NCI-H146 (cell line): ENCODE measurements at places on chromosomes 11 and 22.

- no peak for DNase-seq
Measured at GRCh38 chr22:31085928-31086327, 4.8 kb downstream of the SMTN start.

DNA sequence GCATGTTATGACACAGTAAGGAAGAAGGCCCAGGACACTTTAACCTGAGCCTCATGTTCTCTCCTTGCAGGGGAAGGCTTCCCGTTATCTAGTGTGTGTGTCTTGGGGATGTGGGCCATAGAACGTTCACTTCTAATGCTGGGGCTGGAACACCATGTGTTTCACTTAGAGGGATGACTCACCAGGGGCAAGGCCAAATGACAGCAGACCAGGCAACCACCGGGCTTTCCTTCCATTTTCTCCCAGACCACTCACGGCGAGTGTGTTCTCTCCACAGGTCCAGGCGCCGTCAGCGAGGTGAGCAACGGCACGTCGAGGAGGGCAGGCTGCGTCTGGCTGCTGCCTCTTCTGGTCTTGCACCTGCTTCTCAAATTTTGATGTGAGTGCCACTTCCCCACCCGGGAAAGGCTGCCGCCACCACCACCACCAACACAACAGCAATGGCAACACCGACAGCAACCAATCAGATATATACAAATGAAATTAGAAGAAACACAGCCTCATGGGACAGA is 964.4 kb downstream of the NTM start:
- DNase-seq: no peak

- no peak for DNase-seq
Measured at GRCh38 chr11:727281-727701, 20.0 kb upstream of the TALDO1 start.

GRCh38 chr11:73034777-73035176 is 107.3 kb downstream of the FCHSD2 start:
- DNase-seq: no peak

- DNase-seq: no peak
Measured at GRCh38 chr11:95289378-95290101, 58.5 kb upstream of the SESN3 start.

GRCh38 chr11:119310682-119311052 is 6.3 kb downstream of the MCAM start:
- DNase-seq: no peak

DNA sequence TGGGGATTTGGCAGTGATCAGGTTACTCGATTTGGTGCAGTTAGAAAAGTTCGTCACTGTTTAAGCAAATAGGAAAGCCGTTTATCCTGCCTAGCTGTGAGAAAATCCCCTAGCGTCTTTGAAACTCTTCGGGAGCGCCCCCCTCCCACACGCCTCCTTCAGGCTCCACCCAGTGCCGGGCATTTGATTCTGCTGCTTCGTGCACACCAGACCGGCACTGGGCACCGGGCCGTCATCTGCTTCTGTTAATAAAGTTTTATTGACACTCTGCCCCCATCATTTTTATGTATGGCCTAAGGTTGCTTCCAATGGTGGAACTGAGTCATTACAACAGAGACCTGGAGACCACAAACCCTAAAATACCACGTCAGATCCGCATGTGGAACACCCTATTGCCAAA is 50.9 kb downstream of the IGF2 start:
- no peak for DNase-seq

GRCh38 chr11:11163669-11164333 is 189.2 kb downstream of the CSNK2A3 start:
- DNase-seq: no peak

DNA sequence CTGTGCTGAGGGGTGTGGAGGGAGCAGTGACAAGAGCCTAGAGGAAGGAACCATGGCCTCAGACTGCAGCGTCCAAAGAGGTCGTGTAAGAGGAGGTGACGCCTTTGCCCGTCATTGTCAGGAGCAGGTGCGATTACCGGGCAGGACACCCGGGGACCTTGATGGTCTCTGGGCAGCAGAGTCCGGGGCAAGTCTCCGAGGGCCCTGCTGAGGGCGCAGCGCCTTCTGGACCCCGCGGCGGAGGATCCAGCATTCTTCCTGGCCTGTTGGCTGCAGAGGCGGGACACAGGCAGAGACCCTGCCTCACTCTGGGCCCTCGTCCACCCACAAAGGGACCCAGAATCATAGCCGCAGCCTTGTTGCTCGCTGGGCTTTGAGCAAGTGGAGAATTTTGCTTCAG is 1168.8 kb downstream of the BRD1 start:
- DNase-seq: no peak

DNA sequence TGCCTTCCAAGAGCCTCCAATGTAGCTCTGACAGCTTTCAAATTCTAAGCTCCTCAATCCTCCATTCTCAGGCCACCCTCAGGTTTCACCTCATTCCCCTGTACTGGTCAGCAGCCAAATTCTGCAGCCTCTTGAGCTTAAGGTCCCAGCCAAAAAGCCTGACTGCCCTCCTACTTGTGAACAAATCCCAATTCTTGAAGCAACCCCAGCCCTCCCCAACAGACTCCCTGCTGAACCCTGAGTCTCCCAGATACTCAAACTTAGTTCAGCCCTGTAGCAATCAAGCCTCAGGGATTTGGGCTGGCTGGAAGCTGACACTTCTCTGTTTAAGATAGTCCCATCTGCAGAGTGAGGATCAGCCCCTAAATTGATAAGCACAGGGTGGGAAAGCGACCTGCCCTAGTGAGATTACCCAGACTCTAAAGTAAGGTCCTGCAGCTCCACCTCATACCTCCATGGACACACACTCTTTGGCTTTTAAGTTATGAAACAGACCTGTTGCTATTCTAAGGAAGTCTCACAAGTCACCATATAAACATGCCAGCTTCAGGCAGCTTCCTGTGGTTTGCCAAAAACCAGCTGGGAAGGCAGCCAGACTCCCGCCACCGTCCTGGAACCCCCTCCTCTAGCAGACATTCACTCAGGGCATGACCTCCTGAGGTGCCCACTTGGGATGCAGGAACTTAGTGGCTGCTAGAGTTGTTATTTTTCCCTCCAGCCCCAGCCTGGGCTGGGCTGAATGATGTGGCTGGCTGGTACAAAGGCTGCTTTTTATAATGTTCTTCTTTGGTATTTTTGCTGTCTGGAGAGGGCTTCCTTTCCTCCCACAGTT is 82.5 kb upstream of the PICALM start:
- no peak for DNase-seq

DNA sequence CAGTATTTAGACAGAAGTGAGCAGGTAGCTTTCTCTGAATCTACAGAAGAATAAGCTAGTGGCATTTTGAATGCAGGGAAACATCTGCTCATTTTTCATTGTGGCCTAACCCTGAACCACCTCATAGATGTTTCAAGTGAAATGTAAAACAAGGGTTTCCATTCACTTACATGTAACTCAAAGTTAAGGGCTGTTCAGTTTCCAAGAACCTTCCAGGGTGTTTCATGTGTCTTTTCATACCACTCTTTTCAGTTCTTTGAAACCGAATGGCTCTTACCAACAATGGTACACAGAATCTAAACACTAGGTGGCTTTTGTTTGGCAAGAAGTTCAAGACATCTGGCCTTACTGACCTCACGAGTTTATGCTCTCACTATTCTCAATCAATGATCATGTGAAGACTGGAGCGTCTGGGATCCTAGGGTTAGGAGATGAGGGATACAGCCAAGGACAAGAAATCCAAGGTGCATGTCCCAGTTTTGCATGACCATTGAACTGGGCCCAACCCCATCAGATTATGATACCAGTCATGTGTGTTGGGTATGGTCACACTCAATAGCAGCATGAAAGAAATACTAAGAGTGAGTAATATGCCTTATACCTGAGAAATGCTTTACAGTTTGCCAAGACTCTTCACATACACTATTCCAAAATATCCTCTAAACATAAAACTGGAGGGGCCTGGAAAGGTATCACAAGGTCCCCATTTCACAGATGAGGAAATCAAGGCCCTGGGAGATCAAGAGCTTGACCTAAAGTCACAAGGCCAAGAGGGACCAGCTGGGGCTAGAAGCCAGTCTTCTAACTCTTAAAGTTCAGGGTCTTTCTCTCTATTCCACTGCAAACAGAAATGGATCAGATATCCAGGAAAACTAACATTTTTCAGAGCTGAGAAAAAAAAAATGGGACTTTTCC is 92.7 kb downstream of the ETS1 start:
- DNase-seq: no peak

DNA sequence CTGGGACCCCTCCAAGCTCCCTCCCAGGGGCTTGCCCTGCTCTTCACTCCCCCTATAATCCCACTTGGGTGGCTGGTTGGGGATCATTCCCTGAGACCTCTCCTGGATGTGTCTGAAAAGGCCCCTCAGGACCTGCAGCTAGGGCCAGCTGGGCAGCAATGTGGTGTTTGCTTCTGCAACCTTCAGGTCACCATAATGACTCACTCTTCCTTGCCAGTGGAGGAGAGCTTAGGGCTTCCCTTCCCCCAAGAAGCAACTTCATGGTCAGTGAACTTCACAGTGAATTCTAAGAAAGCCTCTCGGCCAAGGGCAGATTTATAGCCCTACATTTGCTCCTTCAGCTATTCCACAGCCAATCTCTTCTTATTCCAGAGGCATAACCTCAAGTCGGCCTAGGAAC is 45.1 kb upstream of the TSPAN18 start:
- DNase-seq: no peak

- no peak for DNase-seq
Measured at GRCh38 chr11:35295751-35296150, 123.6 kb downstream of the SLC1A2 start.

GRCh38 chr11:47991894-47992293 is 11.5 kb downstream of the PTPRJ start:
- no peak for DNase-seq

GRCh38 chr11:77505956-77506355 is 32.1 kb upstream of the PAK1 start:
- no peak for DNase-seq

- DNase-seq: peak; percentile 42
Measured at GRCh38 chr11:34052608-34053160, 1.2 kb downstream of the CAPRIN1 start.

GRCh38 chr11:107856981-107857517 is 1.5 kb downstream of the SLC35F2 start:
- no peak for DNase-seq

DNA sequence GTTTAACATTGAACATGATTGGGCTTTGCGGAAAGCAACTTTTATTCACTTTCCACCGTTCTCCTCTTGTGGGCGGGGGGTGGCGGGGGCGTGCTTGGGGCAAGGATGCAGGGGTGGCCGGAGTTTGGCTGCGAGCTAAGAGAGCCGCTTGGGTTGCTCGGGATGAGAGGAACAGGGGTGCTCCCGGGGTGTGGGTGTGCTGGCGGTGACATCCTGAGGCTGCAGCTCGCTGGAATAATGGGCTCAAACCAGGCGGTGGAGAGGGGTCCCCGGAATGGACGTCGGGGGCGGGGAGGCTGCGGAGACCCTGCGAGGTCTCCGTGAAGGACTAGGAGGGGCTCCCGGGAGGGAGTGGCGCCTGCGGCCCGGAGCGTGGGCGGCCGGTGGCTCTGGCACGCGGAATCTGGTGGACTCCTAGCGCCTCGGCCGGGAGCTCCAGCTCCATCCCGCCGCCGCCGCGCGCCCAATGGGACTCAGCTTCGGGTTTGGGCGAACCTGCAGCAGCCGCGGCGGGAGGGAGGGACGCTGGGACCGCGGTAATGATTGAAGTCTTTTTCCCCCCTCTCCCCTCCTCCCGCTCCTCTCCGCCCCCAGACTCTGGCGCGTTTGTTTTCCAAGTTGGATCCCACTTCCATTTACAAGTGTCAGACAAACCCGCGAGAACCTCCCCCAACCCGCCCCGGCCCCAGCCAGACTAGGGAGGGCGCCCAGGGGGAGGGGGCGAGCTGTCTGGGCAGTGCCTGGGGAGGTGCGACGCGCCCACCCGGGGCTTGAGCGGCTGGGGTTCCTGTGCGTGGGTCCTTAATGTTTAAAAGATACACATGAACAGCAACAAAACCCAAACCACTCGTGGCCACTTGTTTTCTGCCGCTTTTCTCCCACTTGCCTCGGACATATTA is 2.0 kb downstream of the FAT3 start:
- DNase-seq: no peak

- no peak for DNase-seq
Measured at GRCh38 chr11:2518983-2519340, 74.2 kb downstream of the KCNQ1 start.

GRCh38 chr22:39458444-39459083 is 1.8 kb downstream of the MGAT3 start:
- DNase-seq: no peak

GRCh38 chr11:58649623-58650022 is 27.2 kb downstream of the CNTF start:
- no peak for DNase-seq

DNA sequence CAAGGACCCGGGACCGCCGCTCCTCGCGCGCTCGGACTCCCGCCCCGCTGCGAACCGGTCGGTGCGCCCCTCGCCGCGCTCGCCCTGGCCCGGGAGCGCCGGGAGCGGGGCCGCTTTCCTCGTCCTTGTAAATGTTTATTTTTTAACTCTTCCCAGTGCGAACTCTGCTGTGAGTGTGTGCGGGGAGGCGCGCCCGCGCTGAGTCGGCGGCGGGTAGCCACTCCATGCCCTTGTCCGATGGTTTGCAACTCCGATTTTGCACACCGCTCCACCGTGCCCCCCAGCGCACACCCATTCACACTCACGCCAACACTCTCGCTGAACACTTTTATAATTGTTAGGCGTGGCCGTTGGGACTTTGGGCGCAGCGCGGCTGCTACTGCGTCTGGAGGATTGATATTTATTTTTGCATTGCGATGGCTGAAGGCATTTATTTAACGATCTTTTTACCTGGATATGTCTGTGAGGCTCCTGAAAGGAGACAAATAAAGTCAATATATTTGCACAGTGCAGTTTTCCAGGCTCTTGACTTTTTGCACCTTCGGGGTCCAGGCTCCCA is 1.0 kb downstream of the C11orf96 start:
- DNase-seq: peak; percentile 22

DNA sequence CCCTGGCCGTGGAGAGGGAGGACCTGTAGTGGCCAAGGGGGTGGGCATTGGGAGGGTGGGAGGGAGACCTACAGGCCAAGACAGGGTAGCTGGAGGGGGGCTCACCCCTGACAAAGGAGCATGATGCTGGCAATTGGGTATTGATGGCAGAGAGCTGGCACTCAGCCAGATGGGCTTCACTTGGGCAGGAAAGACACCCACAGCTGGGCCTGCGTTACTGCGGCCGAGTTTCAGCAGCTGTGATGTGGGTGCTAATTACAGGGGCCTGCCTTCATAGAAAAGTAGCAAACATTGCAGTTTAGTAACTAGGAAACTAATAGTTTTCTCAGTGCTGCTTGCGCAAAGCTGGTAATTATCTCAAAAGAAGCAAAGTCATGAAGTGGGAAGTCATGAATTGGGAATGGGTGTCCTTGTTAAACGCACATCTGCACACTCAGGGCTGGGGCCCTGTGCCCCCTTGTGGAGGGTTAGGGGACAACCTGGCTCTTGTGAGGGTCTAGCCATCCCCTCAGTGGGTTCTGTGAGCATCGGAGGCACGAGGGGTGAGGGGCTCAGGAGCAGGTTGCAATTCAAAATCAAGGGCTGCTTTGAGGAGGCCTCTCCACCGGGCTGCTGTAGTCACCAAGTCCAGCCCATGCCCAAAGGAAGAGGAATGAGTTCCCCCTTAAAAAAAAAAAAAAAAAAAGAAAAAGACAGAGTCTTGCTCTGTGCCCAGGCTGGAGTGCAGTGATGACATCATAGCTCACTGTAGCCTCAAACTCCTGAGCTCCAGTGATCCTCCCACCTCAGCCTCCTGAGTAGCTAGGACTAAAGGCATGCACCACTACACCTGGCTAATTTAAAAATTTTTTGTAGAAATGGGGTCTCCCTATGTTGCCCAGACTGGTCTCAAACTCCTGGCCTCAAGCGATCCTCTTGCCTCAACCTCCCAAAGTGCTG is 24.4 kb upstream of the TXNRD2 start:
- DNase-seq: no peak

- DNase-seq: no peak
Measured at GRCh38 chr22:28379075-28379779, 300.4 kb downstream of the TTC28 start.

- peak; percentile 40 for DNase-seq
Measured at GRCh38 chr11:113568566-113568965, 93.4 kb upstream of the DRD2 start.
